Activated CD4-positive, alpha-beta T cell treated with anti-CD3 and anti-CD28 coated beads for 24 hours (primary cell): ENCODE measurements at places on chromosomes 6 and 20.

GRCh38 chr6:157830354-157831017, 7.4 kb downstream of the SNX9 start:
- no peak for DNase-seq

DNA sequence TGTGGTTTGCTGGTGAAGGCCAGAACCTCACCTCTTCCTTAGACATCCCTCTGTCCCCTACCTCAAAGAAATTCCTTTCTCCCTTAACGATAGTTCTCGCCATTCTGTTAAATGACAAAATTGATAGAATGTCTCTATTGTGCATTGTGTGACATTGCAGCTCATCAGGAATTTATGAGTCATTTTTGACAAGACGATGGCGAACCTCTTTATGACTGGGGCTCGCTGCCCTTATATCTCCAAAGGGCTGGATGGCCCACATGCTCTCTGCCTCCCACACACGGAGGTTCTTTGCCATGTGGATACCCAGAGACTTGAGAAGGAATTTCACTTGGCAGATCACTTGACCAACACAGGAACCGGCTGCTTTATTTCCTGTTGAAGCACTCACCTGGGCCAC, 66.8 kb upstream of the RPS6KA2 start:
- DNase-seq = no peak

DNA sequence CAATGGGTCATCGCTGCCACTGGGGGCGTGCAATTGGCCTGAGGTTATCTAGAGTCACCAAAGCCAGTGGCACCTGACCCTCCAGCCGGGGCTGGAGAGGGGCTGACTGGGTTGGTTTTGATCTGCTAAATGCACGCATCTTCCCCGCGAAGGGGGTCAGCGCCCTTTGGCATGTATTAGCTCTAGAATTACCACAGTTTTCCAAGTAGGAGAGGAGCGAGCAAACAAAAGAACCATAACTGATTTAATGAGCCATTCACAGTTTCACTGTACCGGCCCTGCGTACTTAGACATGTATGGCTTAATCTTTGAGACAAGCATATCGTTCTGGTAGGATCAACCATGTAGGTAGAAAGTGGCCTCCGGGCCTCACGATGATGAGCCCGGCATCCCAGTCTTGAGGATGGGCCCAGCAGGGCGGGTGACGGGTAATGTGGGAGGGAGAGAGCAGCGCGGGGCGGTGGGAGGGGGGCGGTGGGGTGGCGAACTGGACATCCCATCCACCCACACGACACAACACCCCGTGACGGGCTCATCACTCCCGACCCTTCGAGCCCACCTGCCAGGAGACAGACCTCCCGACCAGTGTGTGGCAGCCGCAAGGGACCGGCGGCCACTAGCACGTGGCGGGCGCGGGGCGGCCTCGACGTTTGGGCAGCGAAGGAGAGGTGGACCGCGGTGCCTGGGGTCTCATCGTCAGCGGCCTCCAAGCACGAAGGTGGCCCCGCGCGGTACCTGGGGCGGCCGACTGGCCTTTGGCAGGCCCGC, 1957.5 kb upstream of the DEFB115 start:
- no peak for DNase-seq

DNA sequence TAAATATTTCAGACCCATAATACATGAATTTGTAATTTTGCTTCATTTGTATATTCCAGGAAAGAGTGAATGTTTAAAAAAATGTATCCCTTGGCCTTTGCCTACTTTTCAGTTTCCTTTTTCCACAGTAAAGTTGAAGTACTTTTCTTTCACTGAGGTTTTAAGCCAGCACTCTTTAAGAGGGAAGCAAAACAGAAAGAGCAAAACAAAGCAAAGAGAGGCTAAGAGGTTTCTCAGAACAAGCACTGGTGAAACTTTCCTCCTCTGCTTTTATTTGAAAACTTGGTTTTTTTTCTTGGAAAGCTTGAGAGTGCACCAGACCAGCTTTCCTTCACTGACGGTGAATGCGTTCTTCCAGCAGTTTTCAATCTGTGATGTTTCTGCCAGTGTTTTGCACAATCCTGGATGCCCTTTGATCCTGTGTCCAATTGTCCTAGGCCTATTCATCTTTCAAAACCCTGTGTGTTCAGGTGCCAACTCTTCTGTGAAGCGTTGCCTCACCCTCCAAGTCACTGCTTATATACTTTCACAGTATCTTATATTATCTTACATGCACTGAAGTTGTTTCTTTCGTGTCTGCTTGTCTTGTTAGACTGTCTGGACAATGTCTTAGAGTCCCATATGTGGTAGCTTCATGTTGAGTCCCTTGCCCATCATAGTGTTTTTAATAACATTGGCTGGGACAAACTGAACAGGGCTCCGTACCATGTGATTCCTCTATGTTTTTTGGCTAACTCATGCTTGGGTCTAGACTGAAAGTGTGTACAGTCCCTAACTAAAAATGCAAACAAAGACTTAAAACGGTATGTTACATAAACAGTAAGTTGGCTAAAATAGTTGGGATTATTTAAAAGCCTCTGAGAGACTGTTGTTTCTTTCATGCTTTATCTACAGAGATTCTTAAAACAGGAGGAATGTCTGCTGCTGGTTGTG, 1.9 kb downstream of the RNF217 start:
- no peak for DNase-seq

- DNase-seq = no peak
Measured at GRCh38 chr20:58706150-58706892, 13.7 kb downstream of the NPEPL1 start.

- no peak for DNase-seq
Measured at GRCh38 chr6:47047097-47047478, 5.0 kb upstream of the ADGRF1 start.

DNA sequence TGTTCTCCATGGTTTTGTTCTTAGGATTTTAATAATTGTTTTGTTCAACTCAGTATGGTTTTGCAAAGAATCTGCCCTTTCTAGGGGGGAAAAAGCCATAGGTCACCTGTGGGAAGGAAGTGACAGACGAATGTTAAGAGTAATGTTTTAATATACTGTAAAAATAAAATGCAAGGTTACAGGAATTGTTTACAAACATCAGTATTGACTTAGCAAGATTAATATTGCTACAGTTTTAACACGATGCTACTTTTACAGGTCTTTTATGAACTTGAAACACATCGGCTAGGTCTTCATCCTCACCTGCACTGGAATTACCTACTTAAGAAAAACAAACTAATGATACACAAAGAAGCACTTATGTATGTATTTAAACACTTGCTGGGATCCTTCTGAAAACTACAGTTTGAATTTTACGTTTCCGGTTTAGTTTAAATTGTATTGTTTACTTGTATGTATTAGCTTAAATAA, 1.7 kb upstream of the NKX2-4 start:
- DNase-seq = no peak

GRCh38 chr6:14732844-14733757, 512.8 kb upstream of the JARID2 start:
- DNase-seq = no peak

- DNase-seq = no peak
Measured at GRCh38 chr6:36104836-36105235, 25.5 kb upstream of the MAPK13 start.

GRCh38 chr6:135449246-135449645, 48.3 kb downstream of the AHI1 start:
- DNase-seq = no peak

GRCh38 chr6:157822245-157823000, 623 bp upstream of the SNX9 start:
- no peak for DNase-seq

DNA sequence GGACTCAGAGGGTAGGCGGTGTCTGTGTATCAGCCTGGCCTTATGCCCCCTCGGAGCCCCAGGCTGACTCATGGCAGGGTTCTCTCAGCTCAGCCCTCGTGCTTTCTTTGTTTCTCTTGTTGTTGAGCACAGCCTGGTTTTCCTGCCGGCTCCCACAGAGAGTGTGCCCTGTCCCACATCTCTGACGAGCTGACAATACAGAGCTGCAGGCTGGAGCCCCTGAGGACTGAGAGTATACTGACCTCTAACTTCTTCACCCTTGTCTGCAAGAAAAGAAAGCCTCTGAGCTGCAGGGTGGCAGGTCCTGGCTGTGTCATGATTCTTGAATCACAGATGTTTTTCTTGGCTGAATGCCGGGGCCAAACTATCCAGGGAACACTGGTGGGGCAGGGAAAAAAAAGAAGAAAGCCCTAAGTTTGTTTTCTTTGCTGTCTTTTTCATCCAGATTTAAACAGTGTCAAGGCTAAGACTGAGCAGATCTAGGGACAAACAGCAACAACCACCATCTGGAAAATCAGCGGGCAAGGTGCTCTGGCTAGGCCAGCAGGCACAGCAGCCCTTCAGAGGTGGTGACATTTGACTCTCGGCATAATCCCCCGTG, 63.3 kb upstream of the ZNF133 start:
- DNase-seq = no peak

- DNase-seq = no peak
Measured at GRCh38 chr6:112106562-112106961, 19.2 kb downstream of the FAM229B start.

- DNase-seq = no peak
Measured at GRCh38 chr20:38001981-38002380, 31.3 kb downstream of the TTI1 start.

- no peak for DNase-seq
Measured at GRCh38 chr6:33834401-33835392, 30.9 kb upstream of the MLN start.

- DNase-seq = no peak
Measured at GRCh38 chr6:39910744-39911143, 23.5 kb downstream of the MOCS1 start.

DNA sequence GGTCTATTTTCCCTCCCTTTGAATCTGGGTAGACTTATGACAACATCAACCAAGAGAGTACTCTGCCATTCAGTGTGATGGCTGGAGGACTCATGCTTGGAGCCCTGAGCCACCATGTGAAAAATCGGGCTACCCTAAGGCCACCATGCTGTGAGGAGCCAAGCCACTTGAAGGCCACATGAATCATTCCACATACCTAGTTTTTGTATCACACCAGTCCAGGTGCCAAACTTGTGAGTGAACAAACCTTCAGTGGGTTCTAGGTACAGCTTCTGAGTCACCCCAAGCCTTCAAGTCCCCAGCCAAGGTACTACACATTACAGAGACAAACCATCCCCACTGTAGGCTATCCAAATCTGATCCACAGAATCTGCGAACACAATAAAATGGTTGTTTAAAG, 37.4 kb upstream of the E2F3 start:
- no peak for DNase-seq

DNA sequence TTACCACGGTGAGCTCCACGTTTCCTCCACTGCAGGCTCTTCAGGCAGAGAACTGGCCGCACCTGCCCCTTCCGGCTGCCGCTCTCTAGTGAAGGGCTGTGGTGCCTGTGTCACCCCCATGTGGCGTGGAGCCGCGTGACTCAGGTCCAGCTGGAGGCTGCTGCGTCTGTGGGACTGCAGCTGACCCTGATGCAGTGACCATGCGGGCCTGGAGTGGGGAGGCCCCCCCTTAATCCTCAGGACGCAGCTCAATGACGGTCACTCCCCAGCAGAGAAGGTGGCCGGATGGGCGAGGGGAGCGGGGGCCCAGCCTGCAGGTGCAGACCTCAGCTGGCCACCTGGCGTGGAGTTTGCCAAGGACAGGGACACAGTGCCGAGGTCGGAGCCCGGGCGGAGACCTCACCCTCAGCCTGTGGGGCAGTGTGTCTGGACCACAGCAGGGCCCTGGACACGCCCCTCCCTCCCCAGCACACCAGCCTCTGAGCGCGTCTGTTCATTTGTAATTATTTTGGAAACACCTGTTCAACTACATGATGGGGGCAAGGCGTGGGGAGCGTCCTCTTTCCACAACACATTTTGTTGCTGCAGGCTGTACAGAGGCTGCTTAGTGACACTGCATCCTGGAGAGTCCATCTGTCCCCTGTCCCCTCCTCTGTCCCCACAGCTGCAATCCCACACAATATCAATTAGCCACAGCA, 10.7 kb downstream of the BHLHE23 start:
- no peak for DNase-seq
